CD4-positive, alpha-beta memory T cell (primary cell): ENCODE measurements at places on chromosomes 3 and 15.

GRCh38 chr15:100708916-100709315 lies 106.5 kb downstream of the ASB7 start:
- no peak for DNase-seq

- DNase-seq, result no peak
Measured at GRCh38 chr3:151265866-151266265, 12.5 kb downstream of the P2RY14 start.

GRCh38 chr15:43463507-43463906 lies 29.4 kb downstream of the TP53BP1 start:
- no peak for DNase-seq

DNA sequence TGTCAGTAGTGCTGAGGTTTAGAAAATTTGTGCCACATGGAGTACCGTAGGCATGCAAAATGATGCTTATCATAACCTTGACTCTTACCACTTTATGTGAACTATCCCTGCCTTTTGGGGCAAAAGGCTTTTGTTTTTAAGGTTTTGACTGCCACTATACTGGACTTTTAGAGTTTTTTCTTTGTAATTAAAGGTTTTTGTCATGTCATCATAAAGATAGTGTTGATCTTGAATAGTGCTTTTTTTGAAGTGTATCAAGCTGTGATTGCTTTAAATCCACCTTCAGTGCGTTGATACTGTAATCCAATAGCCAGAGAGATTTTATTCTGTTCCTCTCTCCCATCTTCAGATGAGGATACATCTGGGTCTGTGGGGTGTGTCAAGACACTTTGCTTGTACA lies 172.9 kb downstream of the ITPR1 start:
- DNase-seq, result no peak

DNA sequence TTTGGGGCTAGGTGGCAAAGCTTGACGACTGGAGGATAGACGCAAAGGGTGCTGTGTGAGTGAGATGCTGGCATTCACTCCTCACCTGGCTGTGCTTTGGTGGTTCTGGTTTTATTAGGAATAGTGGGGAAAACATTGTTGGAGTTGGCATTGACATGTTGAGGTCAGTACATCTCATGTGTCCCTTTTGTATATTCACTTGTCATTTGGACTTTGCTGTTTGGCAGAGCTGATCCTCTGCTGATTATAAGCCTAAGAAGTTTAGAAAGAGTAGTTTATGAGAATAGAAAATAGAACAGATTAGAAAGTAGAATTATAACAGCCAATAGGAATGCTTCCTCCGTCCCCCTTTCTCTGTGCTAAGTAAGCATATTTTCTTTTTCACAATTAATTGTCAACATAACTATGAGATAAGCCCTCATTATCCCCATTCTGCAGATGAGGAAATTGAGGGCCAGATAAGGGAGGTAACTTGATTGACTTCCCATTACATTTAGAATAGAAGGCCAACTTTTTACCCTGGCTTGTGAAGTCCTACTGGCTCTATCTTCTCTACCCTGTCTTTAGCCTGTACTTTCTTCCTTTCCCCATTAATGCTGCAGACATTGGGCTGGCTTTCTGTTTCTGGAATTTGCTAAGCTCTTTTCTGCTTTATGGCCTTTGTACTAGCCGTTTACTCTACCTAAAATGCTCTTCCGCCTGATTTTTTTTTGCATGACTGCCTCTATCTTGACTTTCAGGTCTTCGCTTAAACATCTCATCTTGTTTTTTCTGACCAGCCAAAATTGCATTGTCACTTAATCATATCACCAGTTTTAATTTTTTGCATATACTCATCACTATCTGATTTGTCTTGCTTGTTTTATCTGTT lies 12.8 kb downstream of the ITPR1 start:
- DNase-seq, result no peak

DNA sequence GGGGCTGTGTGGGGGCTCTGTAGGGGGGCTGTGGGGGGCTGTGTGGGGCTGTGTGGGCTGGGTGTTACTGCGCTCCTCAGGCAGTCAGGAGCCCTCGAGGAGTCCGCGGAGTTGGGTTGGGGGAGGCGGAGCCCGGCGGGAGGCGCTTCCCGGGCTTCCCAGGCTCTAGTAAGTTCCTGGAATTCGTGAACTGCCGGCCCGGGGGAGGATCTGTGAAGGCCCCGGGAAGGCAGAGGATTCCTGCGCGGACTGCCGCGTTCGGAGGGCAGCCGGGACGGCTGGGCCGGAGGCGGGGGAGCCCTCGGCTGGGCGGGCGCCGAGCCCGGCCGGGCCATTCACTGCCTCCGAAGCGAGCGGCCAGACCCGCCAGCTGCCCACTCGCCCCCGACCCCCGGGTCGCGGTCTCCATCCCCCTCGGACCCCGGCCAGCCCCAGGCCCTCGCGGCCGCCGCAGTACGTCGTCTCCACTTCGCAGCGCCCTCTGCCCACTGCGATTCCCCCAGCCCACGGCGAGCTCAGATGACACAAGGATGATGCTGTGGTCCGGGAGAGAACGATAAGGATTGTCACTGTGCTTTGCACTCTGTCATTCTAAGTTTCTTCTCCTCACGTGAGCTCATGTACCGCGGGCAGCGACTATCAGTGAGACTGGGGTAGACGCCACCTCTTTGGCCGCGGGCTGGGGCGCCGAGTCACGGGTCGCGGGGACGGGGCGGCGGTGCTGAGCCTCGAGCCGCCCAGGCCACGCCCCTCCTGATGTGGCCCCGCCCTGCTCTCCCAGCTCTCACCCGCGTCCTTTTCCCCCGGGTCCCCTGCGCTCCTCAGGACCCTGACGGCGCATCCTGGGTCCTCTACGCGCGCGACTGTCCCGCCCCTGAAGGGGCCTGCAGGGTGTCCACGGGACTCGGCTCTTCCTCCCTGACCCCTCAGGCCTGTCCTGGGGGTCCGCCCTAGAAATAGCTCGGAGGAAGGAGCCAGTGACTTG lies 65.3 kb downstream of the KLF13 start:
- peak; percentile 78 for DNase-seq

DNA sequence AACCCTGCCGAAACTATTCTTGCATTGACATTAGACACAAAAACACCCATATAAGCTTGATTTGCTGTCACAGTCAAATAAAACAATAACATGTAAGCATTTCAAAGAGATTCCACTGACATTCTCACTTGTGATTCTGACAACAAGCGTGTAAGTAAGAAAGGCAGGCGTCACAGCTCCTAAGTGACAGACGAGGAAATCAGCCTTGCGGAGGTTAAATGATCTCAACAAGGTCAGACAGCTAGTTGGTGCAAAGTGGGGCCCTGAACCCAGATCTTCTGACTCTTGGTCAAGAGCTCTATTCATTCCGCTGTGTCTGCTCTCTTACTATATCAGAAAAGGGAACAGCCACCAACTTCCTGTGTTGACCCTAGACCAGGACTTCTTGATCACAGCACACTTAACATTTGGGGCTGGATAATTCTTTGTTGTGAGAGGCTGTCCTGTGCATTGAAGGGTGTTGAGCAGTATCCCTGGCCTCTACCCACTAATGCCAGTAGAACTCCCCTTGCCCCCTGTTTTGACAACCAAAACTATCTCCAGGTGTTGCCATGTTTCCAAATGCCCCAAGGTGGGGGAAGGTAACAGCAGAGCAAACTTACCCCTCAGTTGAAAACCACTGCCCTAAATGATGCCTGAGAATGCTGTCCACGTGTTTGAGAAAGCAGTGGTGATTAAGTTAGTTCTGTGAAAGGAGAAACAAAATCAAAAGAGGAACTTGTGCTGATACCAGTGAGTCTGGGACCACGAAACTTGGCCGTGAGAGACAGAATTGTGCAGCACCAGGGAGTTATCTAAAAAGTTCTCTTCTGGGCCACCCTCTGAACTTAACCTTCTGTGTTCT lies 86.1 kb downstream of the LIPC start:
- no peak for DNase-seq

GRCh38 chr15:63385911-63386531 lies 4.4 kb upstream of the CA12 start:
- DNase-seq, result no peak

GRCh38 chr3:152026033-152026556 lies 152.7 kb downstream of the SUCNR1 start:
- DNase-seq, result no peak

DNA sequence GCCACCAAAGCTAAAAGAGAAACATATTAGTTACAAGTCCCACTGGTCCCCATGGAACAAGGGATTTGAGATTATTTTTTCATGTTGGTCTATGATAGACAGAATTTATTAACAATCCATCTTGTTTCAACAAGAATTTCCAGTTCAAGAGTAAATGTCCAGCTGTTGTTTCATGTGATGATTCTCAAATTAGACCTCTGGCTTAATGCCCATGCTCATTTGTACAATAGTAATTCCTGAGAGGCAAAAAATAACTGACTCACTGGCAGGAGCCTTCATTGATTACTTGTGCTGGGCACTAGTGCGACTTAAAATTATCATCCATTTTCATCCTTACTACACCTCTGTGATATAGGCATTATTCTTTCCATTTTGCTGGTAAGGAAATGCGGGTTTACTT lies 171.3 kb downstream of the ITPR1 start:
- DNase-seq, result no peak

GRCh38 chr3:124275412-124275811 lies 283.5 kb upstream of the ROPN1 start:
- DNase-seq, result no peak

GRCh38 chr3:171862993-171863521 lies 19.9 kb downstream of the TMEM212 start:
- no peak for DNase-seq

GRCh38 chr3:111143-112069 lies 85.2 kb upstream of the CHL1 start:
- no peak for DNase-seq

GRCh38 chr15:99476413-99477222 lies 89.2 kb upstream of the MEF2A start:
- peak; percentile 11 for DNase-seq

DNA sequence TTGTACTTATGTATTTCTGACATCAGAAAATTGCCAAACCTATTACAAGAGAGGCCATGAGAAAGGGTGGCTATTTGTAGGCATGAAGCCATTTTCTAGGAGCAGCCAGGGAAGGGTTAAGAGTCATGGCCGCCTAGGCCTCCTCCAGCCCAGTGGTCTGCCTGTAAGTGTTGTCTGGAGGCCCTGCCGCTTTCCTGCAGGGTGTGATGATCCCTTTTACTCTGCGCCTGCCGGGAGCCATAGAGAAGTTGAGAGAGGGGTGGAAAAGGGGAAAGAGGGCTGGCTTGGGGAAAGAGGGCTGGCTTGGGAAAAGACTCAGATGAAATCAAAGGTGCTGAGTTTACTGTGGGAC lies 29.1 kb upstream of the KCTD6 start:
- DNase-seq, result no peak

GRCh38 chr15:57540736-57541135 lies 51.0 kb upstream of the MYZAP start:
- no peak for DNase-seq

- no peak for DNase-seq
Measured at GRCh38 chr3:59795756-59796155, 745.9 kb upstream of the CFAP20DC start.

DNA sequence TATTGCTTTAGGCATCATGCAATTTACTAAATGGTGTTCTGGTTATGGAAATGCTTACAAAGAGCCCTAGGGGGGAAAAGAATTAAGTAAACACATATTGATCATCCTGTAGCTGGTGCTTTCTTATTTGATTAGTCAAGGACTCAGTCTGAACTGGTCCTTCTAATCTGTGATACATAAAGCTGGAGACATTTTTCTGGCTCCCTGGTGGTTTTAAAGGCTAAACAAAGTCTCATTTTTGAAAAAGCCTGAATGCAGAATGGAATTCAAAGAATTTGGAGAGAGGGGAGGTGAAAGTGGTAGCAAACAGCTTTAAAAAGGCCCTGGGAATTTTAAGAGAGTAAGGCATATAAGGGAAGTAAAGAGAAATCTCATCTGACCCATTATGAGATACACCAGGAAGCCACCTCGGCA lies 149.7 kb downstream of the RBMS3 start:
- DNase-seq, result no peak

DNA sequence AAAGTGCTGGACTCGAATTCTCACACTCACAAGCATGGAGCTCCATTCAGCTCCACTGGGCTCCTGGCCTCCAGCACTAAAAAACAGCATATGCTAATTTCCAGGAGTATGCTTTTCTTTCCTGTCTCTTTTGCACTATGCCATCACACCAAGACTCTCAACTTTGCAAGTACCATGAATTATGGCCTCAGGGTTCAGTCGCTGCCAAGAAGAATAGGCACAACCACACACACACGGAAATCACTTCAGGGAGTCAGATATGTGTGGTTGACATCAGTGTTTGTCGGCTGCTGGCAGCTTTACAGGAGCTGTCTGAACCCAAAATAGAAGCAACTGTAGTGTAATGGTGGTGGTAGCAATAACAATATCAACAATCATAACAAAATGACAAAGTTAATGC lies 305.0 kb upstream of the SLCO3A1 start:
- DNase-seq, result no peak

DNA sequence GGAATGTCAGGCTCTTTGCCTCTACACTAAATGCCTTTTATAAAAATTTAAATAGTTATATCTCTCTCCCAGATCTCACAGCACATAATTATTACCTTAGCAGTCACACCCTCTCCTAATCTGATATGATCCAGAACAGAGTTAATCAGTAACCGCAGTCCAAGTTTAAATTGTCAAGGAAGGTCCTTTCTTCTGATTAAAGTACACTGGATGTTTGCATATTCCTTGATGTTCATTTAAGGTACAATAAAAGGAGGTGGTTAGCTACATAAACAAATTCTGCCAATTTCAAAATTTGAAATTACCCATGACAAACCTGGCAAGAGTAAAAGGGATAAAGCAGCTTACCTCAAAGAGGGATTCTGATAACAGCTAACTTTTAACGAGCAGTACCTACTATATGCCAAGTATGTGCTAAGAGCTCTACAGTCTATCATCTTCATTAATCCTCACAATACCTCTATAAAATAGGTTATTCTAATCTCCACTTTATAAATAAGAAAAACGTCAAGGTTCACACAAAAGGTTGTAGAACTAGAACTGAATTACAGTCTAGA lies 4.3 kb downstream of the GOLIM4 start:
- DNase-seq, result no peak

DNA sequence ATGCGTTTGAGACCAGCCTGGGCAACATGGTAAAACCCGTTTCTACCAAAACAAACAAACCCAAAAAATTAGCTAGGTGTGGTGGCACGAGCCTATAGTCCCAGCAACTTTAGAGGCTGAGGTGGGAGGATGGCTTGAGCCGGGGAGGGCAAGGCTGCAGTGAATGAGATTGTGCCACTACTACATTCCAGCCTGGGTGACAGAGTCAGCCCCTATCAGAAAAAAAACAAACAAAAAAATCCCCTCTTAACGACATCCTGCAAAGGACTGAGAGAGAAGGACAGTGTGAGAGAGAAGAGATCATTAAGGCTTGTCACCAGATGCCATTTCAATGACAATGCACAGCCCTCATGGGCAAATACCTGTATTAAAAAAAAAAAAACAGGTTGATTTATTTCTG lies 266.7 kb upstream of the ATP10A start:
- DNase-seq, result no peak

DNA sequence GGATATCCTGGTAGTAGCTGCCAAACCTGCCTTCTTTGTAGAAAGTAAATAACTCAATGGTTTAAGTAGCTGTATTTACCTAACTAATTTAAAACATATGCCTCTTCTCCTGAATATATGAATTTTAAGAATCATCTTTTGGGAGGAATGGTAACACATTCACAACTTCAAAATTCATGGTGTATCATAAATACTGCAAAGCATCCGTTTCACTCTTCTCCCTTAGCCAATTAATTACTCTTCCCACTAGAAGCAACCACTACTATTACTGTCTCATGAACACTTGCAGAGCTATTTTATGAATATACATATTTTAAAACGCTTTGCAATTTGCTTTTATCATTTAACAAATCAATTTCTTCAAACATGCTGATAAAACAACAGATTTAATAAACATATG lies 59.0 kb upstream of the USP50 start:
- no peak for DNase-seq

- no peak for DNase-seq
Measured at GRCh38 chr15:48451736-48452135, 120.5 kb downstream of the DUT start.
